GM12892 (cell line): ENCODE measurements at places on chromosomes 3 and 15.

GRCh38 chr3:71119171-71119570 is 464.4 kb downstream of the FOXP1 start:
- DNase-seq: no peak

GRCh38 chr15:45030743-45031142 is 7.7 kb downstream of the SORD start:
- no peak for DNase-seq

GRCh38 chr3:11641683-11642430 is 1.9 kb downstream of the VGLL4 start:
- DNase-seq: no peak

DNA sequence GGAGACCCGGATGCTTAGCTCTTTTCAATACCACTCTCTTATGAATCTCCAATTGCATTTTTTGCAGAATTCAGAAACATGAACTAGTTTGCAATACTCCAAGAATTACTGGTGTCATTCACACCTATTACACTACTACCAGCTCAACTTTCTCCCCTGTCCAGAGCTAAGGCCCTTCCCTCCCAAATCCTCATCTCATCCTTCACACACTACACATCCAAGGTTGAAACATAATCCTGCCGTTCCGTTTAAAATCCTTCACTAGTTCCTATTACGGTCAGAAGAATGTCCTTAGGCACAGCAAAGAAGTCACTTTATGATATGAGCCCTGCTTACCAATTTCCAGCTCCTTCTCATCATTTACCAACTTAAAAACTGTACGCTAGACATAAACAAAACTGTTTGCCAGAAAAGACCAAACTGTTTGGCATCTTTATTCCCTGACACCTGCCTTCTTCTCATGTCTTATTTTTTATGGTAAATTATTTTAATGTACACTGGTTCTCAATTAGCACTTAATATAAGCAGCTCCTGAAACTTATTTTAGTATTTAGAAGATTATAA is 22.6 kb downstream of the TBL1XR1 start:
- no peak for DNase-seq

DNA sequence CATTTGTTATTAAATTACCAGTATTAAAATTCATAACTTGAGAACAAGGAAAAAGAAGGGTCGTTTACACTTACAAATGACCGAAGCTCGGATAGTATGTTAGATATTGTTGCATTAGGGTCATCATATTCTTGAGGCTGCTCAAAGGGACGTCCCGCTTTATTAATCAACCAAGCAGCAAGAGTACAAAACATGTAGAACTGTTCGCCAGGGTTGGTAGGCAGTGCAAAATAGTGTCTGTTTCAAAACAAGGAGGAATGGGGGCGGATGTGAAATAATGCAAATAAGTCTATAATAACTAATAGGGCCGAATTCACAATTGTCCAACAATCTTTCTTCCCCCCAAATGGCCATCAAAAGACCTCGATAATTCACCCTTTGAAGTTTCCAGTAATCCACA is 2.9 kb downstream of the IFT57 start:
- peak; percentile 1 for DNase-seq
